Astrocyte of the hippocampus (primary cell): ENCODE measurements at places on chromosomes 13 and 19.

- DNase-seq, result peak; percentile 70
Measured at GRCh38 chr19:48415395-48415794, 21.9 kb downstream of the GRIN2D start.

DNA sequence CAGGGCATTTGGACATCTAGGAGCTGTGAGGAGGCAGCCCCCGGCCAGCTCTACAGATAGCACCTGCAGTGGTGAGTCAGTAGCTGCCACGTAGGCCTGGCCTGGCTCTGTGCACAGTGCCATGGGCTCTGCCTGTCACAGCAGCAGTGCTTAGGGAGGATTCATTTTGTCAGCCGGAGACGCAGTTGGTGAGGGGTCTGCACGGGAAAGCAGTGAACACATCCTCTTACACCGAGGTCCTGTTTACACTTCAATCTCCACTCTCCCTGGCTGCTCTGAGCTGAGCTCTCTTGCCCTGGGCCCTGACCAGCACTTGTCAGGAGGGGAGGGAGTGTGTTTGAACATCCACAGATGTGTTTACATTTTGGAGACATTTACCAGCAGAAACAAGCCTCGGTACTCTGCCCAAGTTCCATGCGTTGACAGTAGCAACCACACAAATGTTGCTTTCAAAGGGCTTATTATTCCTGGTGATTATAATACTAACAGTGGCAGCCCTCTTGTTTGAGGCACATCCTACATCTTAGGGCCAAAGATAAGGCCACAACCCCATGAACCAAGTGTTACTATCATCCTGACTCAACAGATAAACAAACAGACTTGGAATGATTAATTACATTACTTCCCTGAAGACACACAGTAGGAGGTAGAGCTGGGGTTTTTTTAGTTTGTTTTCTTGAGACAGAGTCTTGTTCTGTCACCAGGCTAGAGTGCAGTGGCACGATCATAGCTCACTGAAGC is 148.9 kb downstream of the USP12 start:
- DNase-seq, result peak; percentile 63

DNA sequence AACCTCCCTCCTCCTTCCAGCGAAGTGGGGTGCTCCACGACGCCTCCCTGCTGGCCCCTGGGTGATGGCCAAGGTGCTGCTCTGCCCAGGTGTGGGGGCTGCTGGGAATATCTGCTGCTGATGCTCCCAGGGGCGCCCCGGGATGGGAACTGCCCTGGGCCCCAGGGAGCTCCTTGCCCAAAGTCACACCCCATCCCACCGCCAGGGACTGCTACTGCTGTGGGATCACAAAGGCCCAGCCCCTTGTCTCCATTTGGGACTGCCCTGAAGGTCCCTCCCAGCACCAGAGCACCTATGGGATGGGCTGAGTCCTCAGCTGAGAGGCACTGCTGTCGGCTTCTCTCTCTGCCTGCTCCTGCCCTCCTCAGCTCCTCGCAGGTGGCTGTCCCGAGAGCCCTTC is 19.0 kb downstream of the CHST8 start:
- no peak for DNase-seq

DNA sequence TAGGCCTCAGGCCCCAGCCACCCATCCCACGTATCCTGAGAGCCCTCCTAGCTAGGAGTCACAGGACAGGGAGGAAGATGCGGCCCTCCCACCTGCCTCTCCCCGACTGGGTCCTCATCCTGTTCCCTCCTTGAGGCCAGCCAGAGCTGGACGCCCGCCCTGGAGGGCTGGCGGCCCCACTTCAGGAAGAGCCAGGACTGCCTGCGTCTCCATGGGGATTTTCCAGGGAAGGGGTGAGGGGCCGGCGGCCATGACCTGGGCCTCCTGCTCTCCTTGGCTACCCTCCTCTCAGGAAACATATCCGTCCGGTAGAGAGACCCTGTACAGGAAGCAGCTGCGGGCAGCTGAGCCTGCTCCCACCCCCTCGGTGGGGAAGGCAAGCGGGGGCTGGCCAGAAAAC is 11.3 kb upstream of the PRKD2 start:
- no peak for DNase-seq

- DNase-seq, result peak; percentile 3
Measured at GRCh38 chr13:53007872-53008271, 20.7 kb upstream of the OLFM4 start.

- no peak for DNase-seq
Measured at GRCh38 chr13:41017159-41017558, 2.0 kb downstream of the ELF1 start.

GRCh38 chr13:73390100-73390499 is 331.3 kb downstream of the KLF5 start:
- no peak for DNase-seq

GRCh38 chr13:74289861-74290773 is 155.9 kb upstream of the KLF12 start:
- DNase-seq, result peak; percentile 95

DNA sequence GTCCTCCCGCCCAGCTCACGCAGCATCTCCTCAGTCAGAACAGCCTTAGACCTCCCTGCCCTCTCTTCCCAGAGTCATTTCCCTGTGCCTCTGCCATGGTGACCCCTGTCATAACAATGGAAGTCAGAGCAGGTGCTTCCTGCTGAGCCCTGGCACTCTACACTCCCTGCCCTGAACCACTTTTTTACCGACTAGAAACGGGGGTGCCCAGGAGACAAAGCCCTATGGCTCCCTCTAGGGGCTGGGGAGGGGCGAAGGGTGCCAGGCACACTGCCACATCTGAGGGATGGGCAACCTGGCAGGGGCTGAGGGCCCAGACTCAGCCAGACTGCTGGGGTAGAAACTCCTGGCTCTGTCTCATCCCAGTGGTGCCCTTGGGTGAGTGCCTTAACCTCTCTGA is 16.4 kb downstream of the ZNF574 start:
- DNase-seq, result no peak

GRCh38 chr19:2021453-2022140 is 6.1 kb upstream of the BTBD2 start:
- no peak for DNase-seq

GRCh38 chr19:16113727-16114126 is 2.0 kb downstream of the RAB8A start:
- DNase-seq, result no peak

DNA sequence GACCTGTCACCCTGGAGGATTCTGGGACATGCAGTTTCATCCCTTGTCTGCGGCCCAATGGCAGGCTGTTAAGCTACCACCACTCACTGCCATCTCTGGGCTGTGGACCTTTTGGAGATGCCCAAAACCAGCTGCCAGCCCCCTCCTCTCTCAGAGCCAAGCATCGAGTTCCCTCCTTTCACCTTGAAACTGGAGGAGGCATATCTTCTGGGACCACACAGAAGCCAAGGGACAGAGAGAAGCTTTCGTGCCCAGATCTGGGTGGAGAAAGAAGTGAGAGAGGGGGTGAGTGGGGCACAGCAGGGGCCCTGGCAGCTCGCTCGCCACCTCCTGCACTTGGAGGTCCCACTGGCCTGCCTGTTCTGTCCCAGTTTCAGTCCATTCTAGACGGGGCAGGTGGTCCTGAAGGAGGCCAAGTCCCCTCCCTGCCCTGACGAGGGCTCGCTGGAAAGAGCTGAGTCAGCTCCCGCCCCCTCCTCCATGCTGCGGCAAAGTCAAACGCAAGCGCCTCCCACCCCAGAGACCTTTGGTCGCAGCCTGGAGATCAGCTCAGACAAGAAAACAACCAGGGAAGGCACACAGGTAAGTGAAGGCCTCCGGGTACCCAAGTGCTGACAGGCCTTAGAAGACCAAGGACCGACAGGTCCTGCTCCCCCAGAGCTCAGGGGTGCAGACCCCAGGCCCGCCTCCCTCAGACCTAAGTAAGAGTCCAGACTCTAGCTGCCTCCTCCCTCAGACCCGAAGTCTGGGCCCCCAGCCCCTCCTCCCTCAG is 3.8 kb downstream of the BCAT2 start:
- no peak for DNase-seq

DNA sequence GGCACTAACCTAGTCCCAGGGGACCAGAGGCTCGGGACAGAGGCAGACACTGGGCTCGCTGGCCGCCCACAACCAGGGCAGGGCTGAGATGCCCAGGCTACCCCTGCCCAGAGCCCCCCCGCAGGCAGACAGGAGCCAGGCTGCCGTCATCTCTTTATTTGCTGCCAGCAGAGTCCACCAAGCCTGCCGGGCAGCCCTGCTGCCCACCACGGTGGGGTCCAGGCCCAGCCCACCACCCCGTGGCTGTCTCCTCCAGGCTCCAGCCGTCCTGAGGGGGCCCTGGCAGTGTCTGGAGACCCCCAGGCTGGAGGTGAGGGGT is 5.0 kb downstream of the TEKTIP1 start:
- DNase-seq, result no peak

GRCh38 chr13:83151308-83151660 is 731.0 kb downstream of the SLITRK1 start:
- DNase-seq, result no peak

DNA sequence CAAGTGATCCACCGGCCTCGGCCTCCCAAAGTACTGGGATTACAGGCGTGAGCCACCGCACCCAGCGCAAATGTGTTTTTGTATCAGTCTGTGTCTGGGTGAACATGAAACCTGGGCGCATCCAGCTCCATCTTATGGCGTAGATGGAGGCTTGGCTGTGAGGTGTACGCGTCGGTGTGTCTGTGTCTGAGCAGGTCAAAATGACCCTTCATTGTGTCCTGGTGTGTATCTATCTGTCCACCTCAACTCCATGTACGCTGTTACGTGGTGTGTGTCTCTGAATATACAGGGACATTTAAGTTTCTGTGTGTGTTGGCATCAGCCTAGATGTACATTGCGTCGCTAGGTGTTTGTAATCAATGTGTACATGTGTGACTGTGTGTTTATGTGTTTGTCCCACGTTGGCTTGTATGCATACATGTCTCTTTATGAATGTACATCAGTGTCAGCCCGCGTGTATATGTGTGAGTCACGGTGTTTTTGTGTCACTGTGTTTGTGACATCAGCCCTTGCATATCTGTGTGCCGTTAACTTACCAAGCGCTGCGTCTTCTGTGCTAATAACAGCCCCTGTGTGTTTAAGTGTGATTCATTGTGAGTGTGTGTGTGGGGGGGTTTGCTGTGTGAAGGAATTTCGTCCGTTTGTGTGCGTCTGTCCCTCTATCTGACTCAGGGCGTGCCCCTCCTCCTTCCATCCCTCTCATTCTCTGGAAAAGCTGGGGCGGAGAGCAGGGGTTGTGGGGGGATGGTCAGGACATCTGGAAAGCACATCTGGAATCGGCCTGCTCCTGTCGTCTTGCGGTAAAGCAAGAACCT is 6.4 kb downstream of the AXL start:
- peak; percentile 96 for DNase-seq

DNA sequence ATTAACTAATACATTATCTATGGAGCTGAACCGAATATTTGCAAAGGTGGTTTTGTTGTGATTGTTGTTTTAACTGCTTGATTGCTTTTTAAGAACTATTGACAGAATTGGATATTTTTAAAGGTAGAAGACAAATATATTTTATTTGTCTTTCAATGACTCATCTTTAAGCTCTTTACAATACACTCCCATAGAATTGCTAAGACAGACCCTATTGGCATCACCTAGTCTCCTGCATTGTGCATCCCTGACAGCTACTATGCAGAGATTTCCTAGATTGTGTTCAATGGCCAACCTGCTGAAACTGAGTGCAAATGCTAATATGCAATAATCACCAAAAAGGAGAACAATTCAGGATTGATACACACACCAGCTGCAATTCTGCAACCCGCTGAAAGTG is 19.7 kb upstream of the SCEL start:
- no peak for DNase-seq

GRCh38 chr13:47521890-47522487 is 479.1 kb downstream of the SUCLA2 start:
- no peak for DNase-seq

DNA sequence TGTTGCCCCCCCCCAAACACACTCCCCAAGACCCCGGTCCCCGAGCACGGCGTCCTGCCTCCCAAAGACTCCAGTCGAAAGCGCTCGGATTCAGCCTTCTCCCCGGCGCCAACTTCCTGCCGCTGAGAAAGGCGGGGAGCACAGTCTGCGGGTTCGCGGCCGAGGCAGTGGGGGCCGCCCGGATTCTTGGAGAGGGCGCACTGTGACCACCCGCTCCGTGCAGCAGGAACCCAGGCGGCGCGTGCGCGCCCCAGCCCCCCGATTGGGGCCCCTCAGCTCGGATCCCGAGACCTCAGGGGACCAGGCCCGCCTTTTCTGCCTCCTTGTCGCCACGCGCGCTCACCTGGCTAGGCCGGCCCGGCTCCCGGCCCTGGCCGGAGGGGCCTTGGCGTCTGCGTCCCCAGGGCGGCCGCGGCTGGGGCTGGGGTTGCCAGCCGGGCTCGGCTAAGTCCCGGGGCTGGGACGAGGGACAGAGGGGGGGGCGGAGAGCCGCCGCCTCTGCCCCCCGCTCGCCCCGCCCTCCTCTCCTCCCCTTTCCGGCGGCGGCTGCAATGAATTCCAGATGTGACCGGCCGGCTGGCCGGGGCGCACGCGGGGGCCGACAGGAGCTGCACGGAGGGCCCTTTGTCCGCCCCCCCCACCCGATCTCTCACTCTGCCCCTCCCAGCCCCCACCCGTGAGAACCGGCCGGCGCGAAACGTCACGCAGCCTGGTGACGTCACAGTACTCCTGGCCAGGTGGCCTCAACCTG is at the start of gene S1PR2:
Gene S1PR2, minus strand, starts transcription at position 471 of the 751 bp plus-strand sequence. CDS start 6,426 bp downstream, outside the sequence.
- DNase-seq, result peak; percentile 83

- no peak for DNase-seq
Measured at GRCh38 chr19:16051254-16052025, 24.9 kb upstream of the TPM4 start.

DNA sequence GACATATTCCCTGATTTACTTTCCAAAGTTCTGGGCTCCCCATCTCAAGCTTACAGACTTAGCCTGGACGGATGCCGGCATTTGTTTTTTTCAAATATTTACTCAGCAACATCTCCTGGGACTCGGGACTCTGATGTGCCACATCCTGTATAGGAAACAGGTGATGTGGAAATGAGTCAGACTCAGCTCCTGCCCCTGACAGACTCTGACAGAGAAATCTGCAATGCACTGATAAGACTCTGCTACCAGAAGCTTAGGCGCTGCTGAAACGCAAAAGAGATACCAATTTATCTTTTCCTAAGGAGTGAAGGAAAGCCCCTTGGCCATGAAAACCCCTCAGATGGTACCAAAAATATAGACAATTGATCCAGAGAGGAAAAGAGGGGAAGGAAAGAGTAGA is 16.2 kb downstream of the LAIR2 start:
- DNase-seq, result no peak

GRCh38 chr13:60716313-60716712 is 319.3 kb downstream of the TDRD3 start:
- DNase-seq, result no peak
